Stimulated activated CD8-positive, alpha-beta memory T cell treated with anti-CD3 and anti-CD28 coated beads, Interleukin-15, amount 100 ng/mL, for 48 hours (primary cell): ENCODE measurements at places on chromosomes 5 and 9.
A peak's percentile ranks its signal among the peaks of the same experiment; 100 is the strongest.

- no peak for DNase-seq
Measured at GRCh38 chr5:133478199-133478985, 133.9 kb downstream of the FSTL4 start.

GRCh38 chr5:65539827-65540226 lies 23.1 kb downstream of the CENPK start:
- no peak for DNase-seq

DNA sequence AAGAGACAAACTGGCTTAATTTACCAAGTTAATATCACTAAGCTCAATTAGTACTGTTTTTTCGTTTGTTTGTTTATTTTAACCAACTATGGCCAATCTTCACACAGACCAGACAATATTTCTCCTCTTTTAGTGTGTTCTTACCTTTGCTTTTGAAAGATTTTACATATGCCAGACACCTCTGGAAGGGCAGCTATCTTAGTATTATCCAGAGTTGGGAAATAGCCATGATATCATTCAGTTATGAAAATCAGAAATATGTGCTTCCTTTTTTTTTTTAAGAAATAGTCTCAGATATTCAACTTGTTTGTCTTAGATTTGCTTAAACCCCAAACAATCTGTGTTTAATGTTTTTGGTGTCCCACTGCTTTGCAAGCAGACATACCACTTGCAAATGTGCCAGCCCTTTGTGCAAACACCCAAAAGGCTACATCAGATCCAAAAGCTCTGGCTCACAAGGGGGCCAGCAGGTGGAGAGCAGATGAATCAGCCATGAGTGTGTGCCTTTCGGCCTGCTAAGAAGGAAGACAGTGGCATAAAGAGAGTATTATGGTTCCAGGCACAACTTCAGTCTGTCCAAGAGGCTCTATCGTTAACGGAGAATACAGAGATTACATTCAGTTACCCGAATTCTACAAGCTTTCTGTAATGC lies 147.6 kb downstream of the EFNA5 start:
- no peak for DNase-seq

- no peak for DNase-seq
Measured at GRCh38 chr5:119333421-119333851, 22.4 kb upstream of the TNFAIP8 start.

- no peak for DNase-seq
Measured at GRCh38 chr9:80951675-80952074, 737.7 kb downstream of the TLE1 start.

GRCh38 chr5:10297646-10298204 lies 10.0 kb downstream of the CMBL start:
- DNase-seq, result no peak

DNA sequence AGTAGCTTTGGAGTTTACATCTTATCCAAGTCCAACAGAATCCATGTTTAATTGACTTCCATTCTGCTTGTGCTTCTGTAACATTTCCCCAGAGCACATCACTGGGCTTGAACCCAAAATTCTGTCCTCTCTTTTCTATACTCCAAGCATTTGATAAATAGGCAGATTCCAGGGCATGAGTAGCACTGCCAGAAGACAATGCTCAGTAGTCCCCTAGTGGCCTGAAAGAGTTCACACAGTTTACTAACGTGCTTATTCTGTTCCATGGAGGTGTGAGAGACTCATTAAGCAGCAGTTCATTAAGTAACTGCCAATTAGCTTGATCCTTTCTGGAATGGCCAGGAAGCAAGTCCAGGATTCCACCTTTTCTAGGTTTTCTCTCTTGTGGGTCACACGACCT lies 9.4 kb upstream of the GABRA6 start:
- DNase-seq, result no peak

GRCh38 chr9:97895695-97896332 lies 26.5 kb downstream of the TRMO start:
- DNase-seq, result no peak

GRCh38 chr9:121954477-121955140 lies 138.5 kb downstream of the TTLL11 start:
- no peak for DNase-seq

DNA sequence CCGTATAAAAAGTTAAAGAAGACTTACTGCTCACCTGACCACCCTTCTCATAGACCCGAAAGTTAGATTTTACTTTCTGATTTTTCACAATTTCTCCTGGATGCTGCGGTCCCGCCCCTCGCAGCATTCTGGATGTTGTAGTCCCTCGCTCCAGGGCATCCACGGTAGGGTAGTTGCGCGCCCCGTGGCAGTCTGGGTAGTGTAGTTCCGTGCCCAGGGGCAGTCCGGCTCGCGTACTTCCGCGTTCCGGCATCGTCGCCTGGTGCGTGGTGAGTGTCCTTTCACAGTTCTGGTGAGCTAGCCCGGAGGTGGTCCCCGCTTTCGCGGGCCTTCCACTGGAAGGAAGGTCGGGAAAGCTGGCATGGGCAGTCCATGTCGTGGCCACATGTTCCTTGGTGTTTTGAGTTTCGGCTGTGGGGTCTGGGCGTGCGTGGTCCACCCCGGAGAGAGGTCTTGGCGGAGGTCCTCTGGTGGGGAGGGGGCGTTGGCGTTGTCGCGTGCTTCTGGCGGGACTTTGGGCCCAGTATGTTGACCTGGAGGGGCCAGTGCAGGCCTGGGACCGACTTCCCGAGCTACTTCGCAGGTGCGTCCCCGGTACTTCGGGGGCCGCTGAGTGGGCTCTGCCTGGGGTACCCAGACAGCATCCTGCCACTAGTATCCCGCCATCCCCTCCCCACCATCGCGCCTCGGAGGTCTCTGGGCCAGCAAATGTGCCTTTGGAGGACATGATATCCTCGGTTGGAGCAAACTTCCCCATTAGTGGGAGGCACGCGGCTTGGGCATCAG lies at the start of gene ZNF169:
ZNF169 (plus strand) TSS at position 222 of the 786 bp plus-strand sequence. CDS start 19,515 bp downstream, outside the sequence.
- peak; percentile 86 for DNase-seq

- no peak for DNase-seq
Measured at GRCh38 chr5:176995122-176995490, 11.5 kb downstream of the UIMC1 start.

GRCh38 chr5:59838989-59839388 lies 54.5 kb downstream of the PDE4D start:
- no peak for DNase-seq

DNA sequence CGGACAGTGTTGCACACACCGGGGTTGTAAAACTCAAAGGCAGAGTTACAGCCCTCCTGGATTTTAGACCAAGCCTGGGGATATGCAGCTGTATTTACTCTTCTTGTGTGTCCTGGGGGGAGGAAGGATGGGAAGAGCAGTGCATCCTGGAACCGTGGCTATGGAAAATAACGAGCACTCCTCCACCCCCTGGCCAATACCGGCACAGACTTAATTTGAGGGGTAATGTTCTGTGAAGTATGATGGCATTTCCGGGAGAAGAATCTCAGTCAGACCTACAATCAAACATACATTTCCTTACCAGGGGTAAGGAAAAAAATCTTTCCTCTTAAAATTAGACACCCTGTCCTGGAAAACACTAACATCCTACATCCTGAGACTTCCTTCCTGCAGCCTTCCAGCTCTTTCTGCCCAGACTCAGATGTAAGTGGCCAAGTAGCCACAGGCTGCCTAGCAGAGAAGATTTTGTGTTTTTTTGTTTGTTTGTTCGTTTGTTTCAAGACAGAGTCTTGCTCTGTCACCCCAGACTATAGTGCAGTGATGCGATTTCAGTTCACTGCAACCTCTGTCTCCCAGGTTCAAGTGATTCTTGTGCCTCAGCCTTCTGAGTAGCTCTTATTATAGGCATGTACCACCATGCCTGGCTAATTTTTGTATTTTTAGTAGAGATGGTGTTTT lies 11.0 kb upstream of the ERMP1 start:
- DNase-seq, result no peak

- DNase-seq, result no peak
Measured at GRCh38 chr5:74655206-74655605, 14.7 kb upstream of the ENC1 start.

DNA sequence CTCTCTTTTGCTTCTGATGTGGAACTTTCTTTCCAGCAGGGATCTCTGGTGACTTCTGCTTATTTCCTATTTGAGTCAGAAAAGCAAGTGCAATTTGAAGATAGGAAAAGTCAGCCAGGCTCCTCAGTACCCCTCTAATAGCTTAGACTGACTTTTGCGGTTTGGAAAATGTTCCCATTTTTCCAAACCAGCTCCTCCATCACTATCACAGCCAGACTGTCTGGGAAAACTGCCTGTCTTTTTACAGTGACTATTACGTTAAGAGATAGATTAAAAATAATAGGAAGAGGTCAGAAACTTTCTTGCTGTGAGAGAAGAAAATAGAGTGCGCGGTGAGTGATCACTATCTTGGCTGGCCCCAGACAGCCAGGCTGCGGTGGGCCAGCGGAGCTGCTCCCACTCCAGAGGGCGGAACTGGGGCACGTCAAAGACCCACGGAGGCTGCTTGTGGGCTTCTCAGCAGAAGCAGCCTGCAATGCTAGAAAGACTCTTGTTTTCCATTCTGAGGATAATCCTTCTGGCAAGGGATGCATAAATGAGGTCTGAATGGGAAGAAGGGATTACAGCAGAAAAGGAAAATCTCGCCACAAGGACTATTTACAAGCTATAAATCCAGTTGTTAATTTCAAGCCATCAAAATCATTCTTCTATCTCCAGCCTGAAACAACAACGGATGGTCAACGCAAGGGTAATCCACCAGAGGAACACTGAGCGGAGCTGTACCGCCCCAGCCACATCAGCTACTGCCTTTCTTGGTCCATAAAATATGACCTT lies 151.0 kb upstream of the MSX2 start:
- no peak for DNase-seq

GRCh38 chr5:95759634-95760033 lies 28.5 kb downstream of the RHOBTB3 start:
- DNase-seq, result no peak

- peak; percentile 80 for DNase-seq
Measured at GRCh38 chr5:178116143-178116885, 3.0 kb downstream of the N4BP3 start.

DNA sequence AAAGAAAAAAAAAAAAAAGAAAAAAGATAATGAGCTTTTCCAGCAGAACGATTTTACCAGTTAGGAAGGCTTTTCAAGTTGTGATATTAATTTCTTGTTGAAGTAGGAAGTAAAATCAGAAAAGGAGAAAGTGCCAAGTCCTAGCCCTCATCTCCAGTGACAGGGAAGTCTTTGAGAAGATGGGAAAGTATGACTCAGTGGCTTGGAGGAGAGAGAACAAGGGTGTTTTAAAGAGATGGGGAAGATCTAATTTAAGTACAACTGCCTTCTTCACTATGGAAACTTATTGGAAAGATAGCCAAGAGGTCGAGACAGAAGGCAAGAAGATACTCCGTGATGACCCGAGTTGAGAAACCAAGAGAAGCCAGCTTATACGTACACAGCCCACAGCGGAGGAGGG lies 22.6 kb downstream of the FGF1 start:
- no peak for DNase-seq

DNA sequence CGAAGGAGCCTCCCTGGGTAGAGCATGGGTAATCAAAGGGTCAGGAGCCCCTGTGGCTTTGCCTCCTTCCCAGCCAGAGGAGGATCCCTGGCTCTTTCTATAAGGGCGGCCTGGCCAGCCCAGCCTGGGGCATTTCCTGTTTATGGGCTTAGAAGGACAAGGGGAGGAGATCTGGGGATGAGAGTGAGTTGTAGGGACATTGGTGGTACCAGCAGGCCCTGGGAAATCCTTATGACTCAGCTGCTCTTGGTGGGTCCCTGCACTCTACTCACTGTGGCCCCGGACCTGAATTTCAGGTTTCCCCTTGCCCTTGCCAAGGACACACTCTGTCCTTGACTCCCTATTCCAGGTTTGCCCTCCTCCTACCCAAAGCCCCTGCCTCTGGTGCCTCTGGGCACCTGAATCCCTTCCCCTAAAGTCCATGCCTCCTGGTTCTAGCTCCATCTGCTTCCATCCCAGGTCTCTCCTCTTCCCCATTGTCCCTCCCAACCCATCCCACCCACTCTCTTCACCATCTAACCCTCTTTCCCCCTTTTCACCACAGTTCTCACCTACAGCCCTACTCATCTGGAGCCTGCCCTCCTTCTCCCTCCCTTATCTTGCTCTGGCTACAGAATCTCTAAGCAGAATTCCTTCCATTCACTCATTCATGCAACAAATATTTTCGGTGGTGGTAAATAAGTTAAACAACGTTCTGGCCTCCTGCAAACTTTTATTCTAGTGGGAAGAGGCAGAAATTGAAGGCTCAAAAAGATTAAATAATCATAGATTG lies 34.9 kb downstream of the PCDH1 start:
- no peak for DNase-seq

DNA sequence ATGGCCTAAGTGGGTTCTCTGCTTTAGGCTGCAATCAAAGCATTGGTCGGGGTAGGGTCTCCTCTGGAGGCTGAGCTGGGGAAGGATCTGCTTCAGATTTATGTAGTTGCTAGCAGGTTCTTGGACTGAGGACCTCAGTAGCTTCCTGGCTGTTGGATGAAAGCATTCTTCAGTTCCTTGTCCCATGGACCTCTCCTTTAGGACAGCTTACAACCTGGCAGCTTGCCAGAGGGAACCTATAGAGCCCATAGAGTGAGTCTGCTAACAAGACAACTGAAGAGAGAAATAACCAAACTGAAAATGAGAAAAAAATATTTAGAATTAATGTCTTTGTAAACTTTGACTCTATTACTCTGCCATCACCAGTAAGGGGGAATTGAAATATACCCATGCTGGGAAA lies 12.4 kb downstream of the MRPS30 start:
- DNase-seq, result no peak

DNA sequence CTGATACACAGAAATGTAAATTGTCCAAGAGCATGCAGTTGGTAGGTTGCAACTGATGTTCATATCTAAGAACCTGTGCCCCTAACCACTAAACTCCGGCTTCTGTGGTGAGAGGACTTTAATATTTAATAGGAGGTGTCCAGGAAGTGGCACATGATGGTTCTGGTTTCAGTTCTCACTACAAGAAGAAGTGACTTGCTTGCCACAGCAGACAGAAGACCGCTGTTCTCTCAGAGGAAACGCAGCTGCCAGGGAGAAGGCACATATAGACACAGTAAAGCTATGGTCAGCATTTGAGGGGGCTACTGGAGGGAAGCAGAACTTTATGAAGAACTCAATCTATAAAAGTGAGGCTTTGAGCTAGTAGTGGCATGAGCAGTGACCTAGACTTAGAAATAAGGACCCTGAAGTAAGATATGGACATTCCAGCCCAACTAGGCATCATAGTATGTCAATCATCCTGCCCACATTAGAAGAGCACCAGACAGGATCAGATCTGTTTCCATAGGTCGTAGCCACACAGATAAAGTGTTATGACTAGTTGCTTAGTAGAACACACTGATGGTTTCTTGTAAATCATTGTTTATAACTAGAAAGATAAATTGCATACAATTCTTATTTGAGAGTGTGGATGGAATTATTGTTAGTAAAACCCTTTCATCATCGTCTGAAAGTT lies 36.4 kb upstream of the DAB2 start:
- no peak for DNase-seq

DNA sequence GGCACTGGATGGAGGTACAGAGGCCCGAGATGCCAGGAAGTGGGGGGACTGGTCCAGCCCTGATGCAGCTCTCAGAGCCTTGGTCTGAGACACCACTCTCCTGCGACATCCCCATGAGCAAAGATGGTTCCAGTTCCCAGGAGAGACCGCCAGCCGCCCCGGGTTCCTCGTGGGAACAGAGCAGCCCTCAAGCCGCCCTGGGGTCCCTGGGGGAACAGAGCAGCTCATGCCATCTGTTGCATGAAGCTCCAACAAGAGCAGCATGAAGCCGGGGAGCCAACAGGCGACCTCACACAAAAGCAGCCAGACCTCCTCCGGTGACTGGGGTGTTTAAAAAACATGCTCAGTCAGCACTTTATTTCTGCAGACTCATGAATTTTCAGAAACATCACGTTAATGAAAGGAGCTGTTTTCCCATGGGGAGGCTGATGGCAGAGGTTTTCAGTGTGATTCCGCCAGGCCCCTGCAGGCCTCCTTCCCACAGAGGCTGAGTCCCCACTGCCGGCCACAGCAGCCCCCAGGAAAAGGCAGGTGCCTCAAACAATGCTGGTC lies 6.2 kb downstream of the SLC6A18 start:
- no peak for DNase-seq
